ENCODE measurements at places on chromosomes 2 and 18.

DNA sequence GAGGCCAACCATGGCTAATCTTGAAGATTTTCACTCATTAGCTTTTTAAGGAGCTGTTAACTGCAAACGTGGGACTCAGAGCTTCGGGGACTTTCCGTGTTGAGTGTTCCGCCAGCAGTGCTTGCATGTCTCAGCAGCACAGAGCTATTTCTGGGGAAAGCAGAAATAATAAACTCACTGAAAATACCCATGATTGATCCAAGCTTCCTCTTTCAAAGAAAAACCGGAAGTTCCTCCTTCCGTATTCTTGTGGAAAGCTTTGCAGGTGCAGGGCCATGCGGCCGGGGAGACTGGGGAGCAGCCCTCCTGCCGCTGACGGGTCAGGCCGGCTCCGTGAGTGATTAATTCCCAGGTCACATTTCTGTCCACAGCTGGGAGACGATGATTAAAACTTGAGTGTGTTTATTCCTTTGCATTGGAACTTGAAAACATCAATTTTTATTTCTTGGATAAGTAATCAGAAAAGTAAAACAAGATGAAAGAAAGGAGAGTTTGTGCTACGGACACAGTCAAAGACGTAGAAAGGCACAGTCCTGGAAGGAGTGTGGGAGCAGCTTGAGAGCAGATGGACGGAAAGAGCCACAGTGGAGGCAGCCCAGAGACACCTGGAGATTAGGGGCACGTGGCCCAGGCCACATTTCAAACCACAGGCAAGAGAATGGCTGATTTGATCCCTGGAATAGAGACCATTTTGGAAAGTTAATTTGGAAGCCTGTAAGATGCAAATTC is 54.2 kb upstream of the CTDP1 start:
- no peak for DNase-seq

DNA sequence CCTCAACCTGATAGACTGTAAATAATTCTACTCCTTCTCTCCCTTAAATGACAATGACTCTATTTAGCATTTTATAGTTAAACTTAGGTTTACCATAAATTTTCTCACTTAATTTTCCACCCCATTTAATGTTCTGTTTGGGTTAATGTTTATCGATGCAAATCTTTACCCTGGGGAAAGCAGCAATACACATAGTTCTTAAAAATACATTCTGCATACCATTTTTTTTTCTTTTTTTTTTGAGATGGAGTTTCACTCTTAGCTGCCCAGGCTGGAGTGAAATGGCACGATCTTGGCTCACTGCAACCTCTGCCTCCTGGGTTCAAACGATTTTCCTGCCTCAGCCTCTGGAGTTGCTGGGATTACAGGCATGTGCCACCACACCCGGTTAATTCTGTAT is 14.0 kb downstream of the STAM2 start:
- DNase-seq = no peak

DNA sequence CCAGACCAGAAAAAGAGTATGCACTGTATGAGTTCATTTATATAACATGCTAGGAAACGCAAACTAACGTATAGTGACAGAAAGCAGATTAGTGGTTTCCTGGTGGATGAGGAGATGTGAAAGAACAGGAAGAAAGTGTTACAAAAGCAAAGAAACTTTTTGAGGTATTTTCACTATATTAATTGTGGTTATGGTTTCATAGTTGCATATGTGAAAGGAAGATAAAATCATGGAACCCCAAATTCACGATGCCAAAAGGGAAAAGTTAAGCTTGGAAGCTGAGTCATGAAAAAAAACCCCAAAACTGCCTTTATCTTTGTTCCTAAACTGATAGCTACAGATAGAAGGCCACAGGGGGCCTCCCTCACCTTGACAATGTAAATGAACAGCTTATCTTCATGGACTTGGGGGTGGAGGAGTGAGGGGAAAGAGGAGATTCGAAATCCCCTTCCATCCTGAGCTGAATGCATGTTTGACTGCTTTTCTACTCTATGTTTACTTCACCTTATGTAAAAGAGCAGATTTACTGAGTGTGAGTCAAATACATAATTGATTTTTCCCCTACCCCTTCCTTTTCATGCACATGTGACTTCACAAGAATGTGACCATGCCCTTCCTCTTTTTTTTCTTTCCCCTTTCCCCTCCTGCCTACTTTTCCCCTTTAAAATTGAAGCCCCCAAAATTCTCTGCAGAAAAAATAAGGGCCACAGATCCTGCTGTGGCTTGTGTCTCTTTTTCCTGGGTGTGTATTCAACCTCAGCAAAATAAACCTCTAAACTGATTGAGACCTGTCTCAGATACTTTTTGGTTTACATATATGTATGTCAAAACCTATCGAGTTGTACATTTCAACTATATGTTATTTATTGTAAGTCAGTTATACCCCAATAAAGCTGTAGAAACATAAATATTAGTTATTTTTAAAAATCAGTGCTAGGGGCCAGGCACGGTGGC is 100.1 kb upstream of the TLK1 start:
- DNase-seq = no peak

GRCh38 chr2:148885209-148885608 is 10.2 kb downstream of the KIF5C start:
- no peak for DNase-seq

DNA sequence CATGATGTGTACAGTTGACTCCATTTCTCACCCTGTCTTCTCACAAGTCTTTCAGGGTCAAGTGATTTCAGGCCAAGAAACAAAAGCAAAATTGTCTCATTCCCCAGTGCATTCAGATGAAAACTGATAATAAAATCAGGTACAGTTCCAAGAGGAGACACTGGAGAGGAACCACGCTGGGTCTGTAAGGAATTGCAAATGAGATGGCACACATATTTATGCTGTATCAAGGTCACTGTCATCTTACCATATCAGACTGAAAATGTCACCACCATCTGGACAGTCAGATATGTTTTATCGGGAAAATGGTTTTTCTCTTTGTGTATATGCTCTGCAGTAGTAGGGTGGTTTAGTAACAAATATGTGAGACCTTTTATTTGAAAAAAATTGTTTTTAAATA is 91.7 kb downstream of the CCDC138 start:
- no peak for DNase-seq

DNA sequence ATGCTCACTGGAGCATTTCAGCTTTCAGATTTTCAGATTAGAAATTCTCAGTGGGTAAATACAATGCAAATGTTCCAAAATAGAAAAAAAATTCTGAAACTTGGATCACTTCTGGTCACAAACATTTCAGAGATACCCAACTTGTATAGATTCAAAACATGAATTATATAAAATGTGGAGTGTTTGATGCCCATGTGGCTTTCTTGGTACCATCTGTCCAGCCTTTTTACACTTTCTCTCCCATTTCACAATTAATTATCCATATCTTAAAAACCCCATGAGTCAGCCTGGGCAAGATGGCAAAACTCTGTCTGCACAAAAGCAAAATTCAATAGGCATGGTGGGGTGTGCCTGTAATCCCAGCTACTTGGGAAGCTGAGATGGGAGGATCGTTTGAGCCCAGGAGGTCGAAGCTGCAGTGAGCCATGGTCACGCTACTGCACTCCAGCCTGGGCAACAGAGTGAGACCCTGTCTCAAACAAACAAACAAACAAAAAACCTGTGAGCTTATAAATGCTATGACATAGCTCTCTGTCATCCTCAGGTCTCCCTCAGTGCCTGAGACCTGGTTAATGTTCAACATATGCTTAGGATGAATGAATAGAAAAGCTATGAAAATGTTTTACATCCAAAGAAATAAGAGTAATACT is 146.3 kb upstream of the TTC39C start:
- no peak for DNase-seq

DNA sequence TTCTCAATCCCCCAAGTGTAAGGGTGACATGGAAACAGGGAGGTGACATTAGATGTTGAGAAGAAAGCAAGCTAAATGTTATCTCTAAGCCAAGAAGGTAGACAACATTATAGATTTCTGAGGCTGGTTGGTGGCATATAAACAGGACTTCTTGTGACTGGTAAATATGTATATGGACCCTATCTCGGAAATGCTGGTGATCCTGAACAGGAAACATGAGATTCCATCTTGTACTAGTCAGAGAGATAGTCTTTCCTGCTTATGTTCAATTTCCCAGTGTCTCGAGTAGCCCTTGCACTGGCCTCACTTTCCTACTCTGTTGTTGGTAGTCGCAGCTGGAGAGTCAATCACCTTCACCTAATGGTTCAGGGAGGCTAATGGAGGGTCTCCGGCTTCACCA is 26.8 kb downstream of the MOGAT1 start:
- no peak for DNase-seq

DNA sequence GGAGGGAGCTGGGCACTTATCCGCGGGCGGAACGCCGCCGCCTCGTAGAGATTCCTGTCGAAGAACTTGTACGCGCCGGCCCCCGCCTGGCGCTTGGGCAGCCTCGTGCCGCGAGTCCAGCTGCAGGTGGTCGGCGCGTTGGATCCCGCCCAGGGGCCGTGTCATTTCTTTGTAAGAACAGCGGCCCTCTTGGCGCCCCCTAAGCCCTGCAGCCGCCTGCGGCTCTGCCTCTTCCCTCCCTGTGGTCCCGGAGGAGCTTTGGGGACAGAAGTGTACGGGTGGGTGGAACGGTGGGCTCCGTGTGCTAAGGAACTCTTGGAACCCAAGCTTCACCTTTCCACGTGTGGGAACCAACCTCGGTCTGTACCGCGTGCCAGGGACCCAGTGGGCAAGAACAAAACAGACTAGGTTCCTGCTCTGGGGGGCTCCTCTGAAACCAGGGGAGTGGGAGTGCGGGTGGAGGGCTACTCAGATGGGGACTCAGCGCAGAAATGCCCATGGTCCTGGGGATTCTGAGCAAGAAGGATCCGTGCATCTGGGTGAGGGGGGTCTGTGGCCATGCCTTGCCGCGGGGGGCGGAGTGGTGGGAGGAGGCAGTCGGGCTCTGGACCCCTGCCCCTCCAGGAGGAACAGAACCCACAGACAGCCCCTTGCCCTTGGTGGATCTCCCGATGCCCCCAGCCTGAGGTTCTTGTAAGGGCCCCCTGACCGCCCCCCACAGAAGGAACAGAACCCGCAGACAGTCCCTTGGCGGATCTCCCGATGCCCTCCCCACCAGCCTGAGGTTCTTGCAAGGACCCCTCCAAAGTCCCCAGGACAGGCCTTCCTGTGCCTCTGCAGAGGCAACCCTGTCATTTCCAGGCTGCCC is 1.5 kb downstream of the GPC1 start:
- no peak for DNase-seq

DNA sequence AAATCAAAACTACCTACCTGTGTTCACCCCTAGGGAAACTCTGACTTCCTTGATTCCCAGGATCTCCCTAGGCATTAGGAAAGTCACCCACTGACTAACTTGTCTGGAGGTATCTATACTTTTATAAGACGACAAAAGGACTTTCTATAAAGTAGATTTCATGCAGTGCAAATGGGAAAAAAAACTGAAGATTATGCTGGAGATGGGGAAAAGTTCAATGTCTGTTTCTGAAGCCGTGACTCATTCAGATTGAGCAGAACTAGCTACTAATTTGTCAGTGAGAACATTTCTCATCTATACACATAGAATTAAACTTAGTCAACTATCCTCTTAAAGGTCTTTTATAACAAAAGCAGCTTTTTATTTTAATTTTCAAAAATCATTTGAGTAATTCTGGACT is 6.0 kb downstream of the SEPTIN10 start:
- DNase-seq = no peak

DNA sequence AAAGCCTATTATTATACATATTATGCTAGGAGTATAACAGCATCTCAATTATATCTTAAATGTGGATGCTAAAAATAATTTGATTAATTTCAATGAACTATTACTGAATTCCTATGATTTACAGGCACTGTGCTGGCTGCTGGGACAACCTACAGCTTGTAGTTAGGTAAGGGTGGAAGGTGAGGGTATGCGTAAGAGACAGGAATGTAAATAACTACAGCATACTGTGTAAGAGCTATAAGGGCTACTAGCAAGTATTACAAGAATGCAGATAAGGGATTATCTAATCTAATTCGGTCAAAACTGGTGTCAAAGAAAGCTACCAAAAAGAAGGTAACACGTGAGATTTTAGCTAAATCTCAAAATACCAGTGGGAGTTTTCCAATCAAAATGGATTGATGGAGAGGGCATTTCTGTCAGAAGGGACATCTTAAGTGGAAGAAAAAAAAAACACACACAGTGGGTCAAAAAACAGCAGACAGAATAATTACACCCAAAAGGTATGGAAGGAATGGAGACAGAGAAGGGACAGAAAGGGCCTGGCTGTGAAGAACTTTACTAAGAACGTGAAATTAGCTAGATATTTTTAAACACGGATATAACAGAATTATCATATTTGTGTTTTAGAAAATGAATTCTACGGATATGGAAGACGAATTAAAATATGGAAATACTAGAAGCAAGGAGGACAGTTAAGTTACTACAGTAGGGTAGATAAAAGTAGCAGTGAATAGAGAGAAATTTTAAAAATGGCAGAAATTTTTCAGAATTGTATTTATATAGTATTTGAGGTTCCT is 47.1 kb downstream of the STRN start:
- DNase-seq = no peak

DNA sequence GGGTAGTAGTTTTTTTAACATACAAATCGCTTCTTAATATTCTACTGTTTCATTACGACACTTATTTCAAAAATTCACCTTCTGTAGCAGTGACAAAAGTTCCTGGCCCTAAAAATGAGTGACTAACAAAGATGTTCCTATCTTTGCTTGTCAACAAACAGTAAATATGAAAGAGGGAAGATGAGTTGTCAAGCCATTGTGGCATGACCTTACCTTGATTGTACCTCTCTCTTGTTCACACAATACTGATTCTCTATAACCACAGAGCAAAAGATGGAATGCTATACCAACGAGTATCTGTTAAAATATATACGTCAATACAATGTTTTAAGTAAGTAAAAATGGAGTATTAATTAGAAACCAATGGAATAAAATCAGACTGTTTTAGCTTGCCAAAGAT is 14.7 kb upstream of the GCG start:
- DNase-seq = no peak

DNA sequence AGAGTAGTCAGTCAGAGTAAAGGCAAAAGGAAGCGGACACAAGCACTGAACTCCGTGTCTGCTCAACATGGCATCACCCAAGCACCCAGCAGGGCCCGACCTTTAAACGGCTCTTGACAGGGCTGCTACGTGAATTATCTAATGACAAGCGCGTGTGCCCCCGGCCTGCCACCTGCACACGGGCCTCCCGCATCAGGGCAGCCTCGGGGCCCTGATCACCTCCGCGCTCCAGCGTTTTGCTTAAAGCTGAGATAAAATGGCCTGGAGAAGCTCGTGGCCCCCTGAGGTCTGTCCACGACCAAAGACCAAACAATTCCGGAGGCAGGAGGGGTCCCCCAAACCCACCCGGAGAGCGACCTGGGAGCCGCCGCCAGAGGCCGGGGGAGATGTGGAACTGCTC is 376 bp downstream of the NDUFA10 start:
- DNase-seq = peak; percentile 14

- no peak for DNase-seq
Measured at GRCh38 chr18:34083910-34084535, 140.7 kb downstream of the NOL4 start.

- no peak for DNase-seq
Measured at GRCh38 chr2:54347622-54348021, 91.6 kb upstream of the TSPYL6 start.

Measured in SHP77 (cell line).